HT-29 (cell line): ENCODE measurements at places on chromosomes 3 and 15. TPM values are rescaled to one million over a fixed set of nuclear protein-coding genes. Genes with fewer than 3 reads are reported as not detected.

Gene FBXO22
- 51.1 and 60.1 TPM in 2 replicates for total RNA-seq

Gene SEMA5B
- not detected in 2 replicates for total RNA-seq

Gene ERICH6
- not detected in 2 replicates for total RNA-seq

GRCh38 chr15:68542771-68543164, 36.0 kb upstream of the CORO2B start:
- DNase-seq: no peak

DNA sequence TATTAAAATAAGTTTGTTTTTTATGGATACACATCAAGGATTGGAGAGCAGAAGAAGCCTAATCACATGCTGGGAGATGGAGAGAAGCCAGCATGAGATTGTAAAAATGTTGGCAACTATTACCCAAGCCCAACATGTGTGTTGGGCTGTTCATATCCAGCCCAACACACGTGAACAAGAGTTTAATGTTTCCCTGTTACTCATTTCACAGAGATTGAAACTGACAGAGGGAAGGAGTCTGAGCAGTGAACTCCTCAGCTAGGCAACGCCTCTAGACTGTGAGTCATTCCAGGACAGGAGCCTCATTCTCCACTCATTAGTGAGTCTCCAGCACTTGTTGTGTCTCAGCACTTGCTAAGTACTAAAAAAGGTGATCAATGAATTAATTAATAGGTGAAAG, 43.2 kb upstream of the CMSS1 start:
- DNase-seq: no peak

- no peak for DNase-seq
Observed at GRCh38 chr15:73716417-73716816, 32.2 kb downstream of the CD276 start.

DNA sequence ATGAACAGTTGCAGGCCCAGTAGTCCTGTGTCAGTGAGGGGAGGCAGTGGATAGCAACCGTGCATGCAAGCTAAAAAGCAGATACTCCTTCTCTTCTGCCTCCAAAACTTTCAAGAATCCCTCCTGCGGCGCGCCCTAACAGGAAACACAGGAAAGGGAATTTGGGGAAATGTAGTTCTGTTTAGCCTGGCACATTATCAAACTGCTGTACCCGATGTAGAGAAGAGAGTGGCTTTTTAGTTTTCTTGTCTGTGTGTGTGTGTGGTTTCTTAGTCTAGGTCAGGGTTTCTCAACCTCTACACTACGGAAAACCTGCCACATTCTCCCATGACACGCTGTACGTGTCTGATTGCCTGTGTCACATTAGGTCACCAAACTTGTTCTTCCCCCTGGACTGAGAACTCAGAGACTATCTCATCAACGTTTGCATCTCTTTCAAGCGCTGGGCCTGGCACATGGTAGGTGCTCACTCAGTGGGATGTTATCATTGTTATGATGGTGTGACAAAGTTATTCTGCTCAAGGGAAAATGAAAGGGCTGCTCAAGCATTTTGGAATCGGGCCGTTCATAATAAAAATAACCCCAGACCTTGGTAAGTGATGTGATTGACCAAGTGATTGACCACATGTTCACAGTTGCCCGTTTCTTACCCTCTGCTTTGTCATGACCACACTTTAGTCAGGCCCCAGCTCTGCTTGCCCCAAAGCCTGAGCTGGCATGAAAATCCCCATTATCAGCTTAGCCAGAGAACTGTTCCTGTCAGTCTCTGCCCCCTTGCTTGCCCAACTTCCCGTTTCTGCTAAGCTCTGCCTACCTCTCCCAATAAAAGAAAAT, 33.2 kb downstream of the TM4SF4 start:
- DNase-seq: no peak

- no peak for DNase-seq
Observed at GRCh38 chr3:115713284-115713683, 90.0 kb downstream of the GAP43 start.

Gene AGTR1
- not detected in 2 replicates for total RNA-seq

- DNase-seq: no peak
Observed at GRCh38 chr15:95409626-95410310, 920.7 kb upstream of the NR2F2 start.
